ENCODE measurements at places on chromosomes 12 and 14. TPM values are rescaled to one million over a fixed set of nuclear protein-coding genes. Genes with fewer than 3 reads are reported as not detected.

The IQSEC3 gene
- total RNA-seq: not detected

The GLS2 gene
- 0.12 TPM for total RNA-seq

The ISM2 gene
- 0.39 TPM for total RNA-seq

The CATSPERB gene
- not detected for total RNA-seq

The TAS2R7 gene
- not detected for total RNA-seq
